ENCODE measurements at places on chromosomes 11 and 22. TPM values are rescaled to one million over a fixed set of nuclear protein-coding genes. Genes with fewer than 3 reads are reported as not detected.

Gene TRIM49
- total RNA-seq: not detected

Gene A4GALT
- total RNA-seq: 0.63 TPM

Gene PLAAT3
- 57.8 TPM for total RNA-seq

Gene SIK2
- total RNA-seq: 9.0 TPM

Gene NAP1L4
- total RNA-seq: 115 TPM

Gene C11orf21
- not detected for total RNA-seq

Gene CCDC134
- 7.9 TPM for total RNA-seq

Gene MMP1
- 6.5 TPM for total RNA-seq

All from PC-3 (cell line).